ENCODE measurements at places on chromosomes 5 and 9.

- DNase-seq, result no peak
Observed at GRCh38 chr5:179422908-179423481, 77.7 kb upstream of the ADAMTS2 start.

GRCh38 chr9:88742483-88742882, 207.5 kb downstream of the NXNL2 start:
- no peak for DNase-seq

DNA sequence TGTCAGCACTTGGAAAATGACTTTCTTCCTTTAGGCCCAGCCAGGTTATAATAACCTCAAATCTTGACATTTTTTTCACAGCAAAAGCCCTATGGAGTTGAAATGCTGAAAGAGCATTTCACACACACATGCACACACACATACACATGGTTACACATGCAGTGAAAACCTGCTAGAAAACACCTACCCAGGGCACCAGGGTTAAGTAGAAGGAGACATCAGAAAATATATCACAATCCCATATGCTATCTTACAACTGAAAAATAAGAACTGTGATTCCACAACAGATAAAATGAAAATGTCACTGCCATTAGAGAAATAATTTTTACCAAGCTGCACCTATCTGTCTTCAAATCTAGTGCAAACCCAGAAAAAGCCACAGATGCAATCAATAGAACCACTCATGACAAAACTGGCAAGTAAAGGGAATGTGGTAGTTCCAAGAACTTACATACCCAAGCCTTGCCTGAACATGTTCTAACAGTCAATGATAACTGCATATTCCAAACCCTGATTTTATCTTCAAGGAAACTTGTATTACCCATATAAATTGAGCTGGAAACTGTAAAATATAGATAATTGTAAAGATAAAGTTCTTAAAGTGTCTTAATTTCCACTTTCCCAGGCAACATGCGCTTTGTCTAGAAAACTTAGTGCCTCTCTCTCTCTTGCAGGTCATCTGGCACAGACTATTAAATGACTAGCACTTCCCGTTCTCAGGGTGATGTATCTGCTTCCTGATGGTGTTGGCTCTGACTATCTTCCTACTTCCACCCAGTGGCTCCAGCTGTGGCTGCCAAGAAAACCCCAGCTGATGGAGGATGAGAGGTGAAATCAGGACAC, 250.2 kb upstream of the PTGER4 start:
- DNase-seq, result peak; percentile 83

- no peak for DNase-seq
Observed at GRCh38 chr9:20351715-20352114, 270.6 kb downstream of the MLLT3 start.

DNA sequence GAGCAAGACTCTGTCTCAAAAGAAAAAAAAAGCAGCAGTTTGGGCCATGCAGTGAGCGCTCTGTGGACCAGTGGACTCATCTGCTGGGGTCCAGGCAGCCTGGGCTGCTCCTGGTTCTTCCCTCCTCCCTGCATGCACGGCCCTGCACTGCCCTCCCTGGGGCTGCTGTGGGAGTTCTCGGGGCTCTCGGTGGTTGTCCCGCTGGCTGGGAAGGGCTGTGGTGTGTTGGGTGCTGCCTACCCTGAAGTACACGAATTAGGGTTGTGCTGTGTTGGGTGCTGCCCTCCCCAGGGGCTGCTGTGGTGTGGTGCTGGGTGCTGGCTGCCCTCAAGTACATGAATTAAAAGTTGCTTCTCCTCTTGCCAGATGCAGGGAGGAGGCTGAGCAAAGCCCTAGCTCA, 18.3 kb upstream of the CLPTM1L start:
- DNase-seq, result no peak

GRCh38 chr5:32020271-32020670, 153.8 kb downstream of the GOLPH3 start:
- DNase-seq, result peak; percentile 84

GRCh38 chr5:161547406-161547737, 847 bp upstream of the GABRB2 start:
- DNase-seq, result no peak

GRCh38 chr9:112508377-112508776, 21.8 kb downstream of the KIAA1958 start:
- no peak for DNase-seq

DNA sequence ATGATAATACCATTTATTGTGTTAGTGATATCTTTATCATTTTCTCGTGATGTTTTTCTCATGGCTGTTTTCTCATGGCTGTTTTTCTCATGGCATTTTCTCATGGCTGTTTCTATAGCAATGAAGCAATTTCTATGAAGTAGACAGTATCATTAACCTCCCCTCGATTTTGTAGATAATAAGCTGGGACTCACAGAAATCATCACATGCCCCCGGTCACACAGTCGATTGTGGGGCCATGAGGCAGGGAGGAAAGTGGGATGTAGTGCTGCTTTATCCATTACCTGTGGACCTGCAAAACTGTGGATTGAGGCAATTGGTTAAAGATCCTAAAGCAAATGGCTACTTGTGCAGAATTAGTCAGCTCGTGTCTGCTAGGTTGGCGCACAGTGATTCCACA, 47.3 kb downstream of the TGFBI start:
- no peak for DNase-seq

DNA sequence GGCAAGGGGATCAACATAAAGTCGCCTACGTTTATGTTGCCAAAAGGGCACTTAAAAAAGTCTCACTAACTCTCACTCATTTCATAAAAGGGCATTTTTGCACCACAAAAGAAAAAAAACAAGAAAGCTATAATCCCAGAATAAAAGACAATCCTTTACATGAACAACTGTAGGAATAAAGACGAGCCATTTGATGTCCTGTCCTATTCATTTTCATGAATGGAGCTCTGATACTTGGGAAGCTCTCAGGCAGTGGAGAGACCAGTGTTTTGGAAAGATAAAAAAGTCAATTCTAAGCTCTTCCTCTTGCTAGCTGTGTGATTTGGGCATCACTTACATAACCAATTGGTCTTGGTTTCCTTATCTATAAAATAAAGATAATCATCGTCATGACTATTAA, 95.5 kb upstream of the EQTN start:
- DNase-seq, result no peak

GRCh38 chr5:109256486-109256885, 153.3 kb downstream of the PJA2 start:
- no peak for DNase-seq

GRCh38 chr5:124752854-124753720, 6.6 kb upstream of the ZNF608 start:
- no peak for DNase-seq

DNA sequence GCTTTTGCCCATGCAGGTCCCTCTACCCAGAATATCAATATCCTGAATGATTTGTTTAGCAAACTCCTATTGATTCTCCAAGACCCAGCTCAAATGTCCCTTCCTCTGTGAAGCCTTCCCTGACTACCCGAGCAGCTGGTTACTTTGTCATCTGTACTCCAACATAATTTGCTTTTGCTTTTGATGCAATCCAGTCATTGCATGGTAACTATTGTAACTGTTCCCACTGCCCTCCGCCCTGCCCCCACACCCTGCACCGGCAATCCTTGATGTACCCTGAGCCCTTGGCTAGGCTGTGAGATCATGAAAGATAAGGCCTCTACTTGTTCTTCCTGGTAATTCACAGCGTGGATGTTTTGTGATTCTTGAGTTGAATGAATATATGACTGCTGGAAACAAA, 119.9 kb upstream of the BOD1 start:
- no peak for DNase-seq

DNA sequence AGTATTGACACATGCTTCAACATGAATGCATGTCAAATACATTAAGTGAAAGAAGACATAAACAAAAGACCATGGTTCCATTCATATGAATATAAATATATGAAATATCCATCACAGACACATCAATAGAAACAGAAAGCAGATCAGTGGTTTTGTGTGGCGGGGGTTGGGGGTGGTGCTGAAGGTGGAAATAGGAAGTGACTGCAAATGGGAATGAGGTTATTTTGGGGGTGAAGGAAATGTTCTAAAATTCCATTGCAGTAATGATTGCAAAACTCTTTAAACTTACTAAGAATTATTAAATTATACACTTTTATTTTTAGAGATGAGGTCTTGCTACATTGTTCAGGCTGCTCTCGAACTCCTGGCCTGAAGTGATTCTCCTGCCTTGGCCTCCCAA, 28.7 kb downstream of the TAF1L start:
- DNase-seq, result peak; percentile 33

DNA sequence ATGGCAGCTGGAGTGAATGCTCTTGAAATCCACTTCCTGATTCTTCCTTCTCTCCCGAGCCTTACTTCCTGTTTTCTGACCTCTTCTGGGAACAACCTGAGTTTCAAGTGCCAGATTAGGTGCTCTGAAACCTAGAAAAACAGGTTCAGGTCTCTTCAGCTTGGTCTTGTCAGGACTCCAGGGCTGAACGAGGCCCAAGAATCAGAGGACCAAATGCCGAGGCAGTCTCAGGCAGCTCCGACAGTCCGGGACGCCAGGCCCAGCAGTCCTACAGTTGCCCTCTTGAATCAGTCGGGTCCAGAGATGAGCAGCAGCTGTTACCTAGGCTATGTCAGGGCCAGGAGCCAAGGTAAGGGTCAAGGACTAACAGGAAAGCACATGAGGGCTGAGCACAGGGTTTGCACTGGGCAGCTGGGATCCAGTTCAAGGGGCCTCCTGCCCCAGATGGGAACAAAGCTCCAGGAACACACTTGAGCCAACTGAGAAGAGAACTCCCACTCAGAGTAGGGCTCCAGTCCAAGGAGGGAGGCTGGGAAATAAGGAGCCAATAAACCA, 38.3 kb upstream of the ADRA1B start:
- DNase-seq, result peak; percentile 18

DNA sequence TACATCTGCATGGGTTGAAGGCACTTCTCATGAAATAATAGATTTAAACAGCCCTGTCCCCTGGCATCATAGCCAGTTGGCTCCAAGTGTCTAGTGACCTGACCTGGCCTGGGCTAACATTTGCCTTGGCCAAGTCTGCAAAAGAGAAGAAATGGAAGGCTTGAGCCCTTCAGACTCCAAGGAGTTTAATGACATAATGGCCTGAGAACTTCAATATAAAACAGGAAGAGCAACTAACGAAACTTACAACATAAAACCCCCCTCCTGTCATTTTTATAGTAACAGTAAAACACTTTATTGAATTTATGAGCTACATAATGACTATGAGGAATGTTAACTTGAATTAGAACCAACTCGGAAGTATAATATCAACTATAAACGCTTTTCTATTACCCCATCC, 218.8 kb upstream of the TBCA start:
- DNase-seq, result peak; percentile 66

DNA sequence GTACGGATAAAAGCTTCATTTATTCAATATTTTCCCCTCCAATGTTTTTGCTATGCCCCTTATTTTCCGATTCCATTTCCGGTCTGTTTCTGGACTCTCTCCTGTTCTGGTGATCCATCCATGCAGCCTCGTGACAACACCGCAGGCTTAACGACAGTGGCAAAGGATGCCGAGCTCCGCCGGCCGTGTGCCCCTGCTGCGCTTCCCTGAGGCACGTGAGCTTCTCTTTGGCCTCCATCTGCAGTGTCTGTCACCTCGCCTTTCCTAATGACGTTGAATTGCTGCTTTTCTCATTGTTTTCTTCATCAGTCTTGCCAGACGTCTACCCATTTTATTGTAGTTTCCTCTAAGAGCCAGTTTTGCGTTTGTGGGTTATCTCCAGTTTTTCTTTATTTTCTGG, 28.7 kb downstream of the SURF6 start:
- DNase-seq, result no peak

GRCh38 chr5:180555168-180555921, 36.0 kb downstream of the SCGB3A1 start:
- DNase-seq, result no peak

DNA sequence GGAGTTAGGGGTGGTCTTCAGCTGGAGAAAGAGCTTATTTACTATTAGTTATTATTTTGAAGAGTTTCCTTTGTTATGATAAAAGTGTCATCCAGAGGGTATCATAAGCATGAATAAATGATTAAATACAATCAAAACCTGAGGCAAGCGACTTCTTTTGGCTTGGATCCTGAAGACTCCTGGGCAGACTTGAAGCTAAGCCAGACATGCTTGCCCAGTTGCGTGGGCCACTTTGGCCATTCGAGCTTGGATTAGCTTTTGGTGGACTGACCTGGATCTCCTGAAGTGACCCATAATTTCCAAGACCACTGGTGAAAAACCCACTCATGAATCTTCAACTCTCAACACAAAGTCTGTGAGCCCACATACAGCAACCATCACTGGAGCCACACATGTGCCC, 335.8 kb downstream of the NR2F1-AS1 start:
- no peak for DNase-seq

- DNase-seq, result no peak
Observed at GRCh38 chr5:34959323-34959722, 30.0 kb downstream of the DNAJC21 start.

GRCh38 chr5:68252673-68253623, 37.4 kb downstream of the PIK3R1 start:
- DNase-seq, result peak; percentile 55

GRCh38 chr9:114680259-114681001, 1.6 kb downstream of the TEX48 start:
- DNase-seq, result no peak

DNA sequence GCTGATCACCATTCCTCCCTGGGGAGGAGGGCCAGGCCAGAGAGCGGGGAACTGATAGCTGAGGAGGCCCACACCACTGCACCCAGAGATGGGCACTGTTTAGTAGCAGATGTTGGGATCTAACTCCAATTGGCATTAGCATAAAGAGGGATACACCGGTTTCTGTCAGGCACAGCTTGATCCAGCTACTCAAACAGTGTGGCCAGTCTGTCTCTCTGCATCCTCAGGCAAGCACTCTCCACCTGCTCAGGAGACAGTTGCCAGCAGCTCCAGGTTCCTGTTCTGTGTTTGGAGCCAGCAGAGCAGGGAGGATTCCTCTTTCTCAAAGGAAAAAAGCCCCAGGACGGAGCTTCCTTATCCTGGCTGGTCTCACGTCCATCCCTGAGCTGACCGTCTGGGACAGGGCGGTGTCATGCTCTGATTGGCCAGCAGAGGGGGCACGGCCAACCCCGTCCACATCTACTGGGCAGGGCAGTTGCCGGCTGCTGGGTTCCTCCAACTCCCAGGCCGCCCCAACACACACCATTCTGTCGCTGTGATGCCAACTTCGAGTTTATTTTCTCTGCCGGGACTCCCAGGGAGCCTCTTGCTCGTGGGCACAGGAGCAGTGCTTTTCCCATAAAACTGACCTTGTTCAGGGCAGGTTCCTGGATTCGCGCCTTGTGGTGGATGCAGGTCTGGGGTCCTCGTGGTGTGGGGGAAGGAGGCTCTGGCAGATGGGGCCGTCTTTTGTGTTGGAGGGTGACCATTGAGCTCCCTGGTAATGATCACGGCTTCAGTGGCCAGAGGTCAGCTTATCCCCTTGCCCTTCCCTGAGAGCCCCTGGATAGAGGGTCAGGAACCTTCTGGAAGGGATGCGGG, 47.9 kb downstream of the COL5A1 start:
- peak; percentile 4 for DNase-seq

All from MV-4-11 (cell line).